ENCODE measurements at places on chromosomes 4 and X.

DNA sequence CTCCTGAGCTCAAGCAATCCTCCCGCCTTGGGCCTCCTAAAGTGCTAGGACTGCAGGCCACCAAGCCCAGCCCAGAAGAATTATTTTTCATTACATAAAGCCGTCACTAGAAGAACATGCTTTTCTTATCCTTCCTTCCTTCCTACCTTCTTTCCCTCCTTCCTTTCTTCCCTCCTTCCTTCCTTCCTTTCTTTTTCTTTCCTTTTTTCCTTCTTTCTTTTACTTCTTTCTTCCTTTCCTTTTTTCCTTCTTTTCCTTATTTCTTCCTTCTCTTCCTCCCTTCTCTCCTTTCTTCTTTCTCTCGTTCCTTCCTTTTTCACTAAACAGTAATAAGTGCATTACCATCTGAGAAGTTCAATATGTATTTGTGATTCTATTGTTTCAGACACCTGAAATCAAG lies 121.4 kb downstream of the ATP10D start:
- DNase-seq, result no peak

DNA sequence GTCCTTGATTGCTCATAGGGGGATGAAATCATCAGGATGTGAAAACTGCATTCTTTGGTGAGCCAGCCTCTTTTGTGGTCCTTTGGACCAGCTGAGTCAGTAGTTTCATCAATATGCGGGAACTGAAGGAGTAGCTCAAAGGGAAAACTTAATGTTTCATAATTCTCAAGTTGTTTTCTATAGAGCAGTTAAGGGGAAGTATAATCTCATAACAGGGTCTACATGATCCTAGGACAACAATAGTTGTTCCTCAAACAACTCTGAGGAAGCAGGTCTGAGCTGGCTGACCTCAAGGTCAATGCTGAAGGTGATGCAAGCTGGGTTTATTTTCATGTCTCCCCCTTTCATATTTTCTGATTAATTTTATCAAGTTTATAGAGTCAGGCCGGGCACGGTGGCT lies 36.1 kb upstream of the IRF2 start:
- DNase-seq, result no peak

DNA sequence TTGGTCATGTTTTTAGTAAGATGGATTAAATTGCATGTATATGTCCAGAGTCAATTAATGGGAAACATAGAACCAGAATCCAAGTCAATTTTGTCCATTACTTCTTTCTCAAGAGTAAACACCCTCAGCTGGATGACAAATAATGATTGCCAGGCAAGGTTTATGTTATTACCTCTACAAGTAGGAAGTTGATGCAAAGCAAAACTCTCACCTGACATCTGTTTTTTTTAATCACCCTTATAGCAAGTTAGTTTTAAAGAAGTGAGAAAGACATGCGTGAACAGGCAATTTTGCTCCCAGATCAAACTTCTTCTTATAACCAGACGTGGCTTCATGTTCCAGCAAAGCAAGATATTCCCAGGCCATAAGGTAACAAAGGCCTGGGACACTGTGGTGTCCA lies 348.5 kb upstream of the FTHL17 start:
- no peak for DNase-seq

GRCh38 chrX:3678328-3678727 lies 35.1 kb downstream of the PRKX start:
- DNase-seq, result no peak

GRCh38 chr4:6395466-6396228 lies 76.8 kb downstream of the PPP2R2C start:
- DNase-seq, result no peak

GRCh38 chrX:153667956-153668396 lies 5.6 kb downstream of the PNCK start:
- DNase-seq, result peak; percentile 85

- no peak for DNase-seq
These were observed 30.2 kb upstream of the ELF2 start for GRCh38 chr4:139207247-139207646.

GRCh38 chrX:39818750-39819149 lies 279.0 kb downstream of the BCOR start:
- DNase-seq, result no peak

- no peak for DNase-seq
These were observed 12.4 kb downstream of the PSAPL1 start for GRCh38 chr4:7422151-7422897.

- DNase-seq, result no peak
These were observed 18.6 kb downstream of the ARSJ start for GRCh38 chr4:113960684-113961321.

- DNase-seq, result no peak
These were observed 16.3 kb downstream of the ATP8A1 start for GRCh38 chr4:42640613-42641012.
